Large intestine (tissue), 12 donors: ENCODE measurements at places on chromosomes 5 and 9. TPM values are rescaled to one million over a fixed set of nuclear protein-coding genes. Genes with fewer than 3 reads are reported as not detected.

CDC20B gene
- polyA plus RNA-seq = 0.15 TPM

SLC45A2 gene
- 0.12 TPM for polyA plus RNA-seq

TTC23L gene
- polyA plus RNA-seq = 1.1 TPM

- H3K36me3 ChIP-seq = no peaks in the 10 kb centered on the region
- H3K27me3 ChIP-seq = no peaks in the 10 kb centered on the region
- DNase-seq = no peak
- no peak overlapping the region for H3K4me3 ChIP-seq
Measured at GRCh38 chr9:88954066-88954465, 37.2 kb upstream of the S1PR3 start.

- no peak overlapping the region for H3K4me3 ChIP-seq
- peaks cover 6% of the 10 kb centered on the region for H3K27me3 ChIP-seq
- DNase-seq = no peak
- H3K36me3 ChIP-seq = no peaks in the 10 kb centered on the region
- H3K4me1 ChIP-seq = no peaks in the 10 kb centered on the region
Measured at GRCh38 chr9:136754626-136755301, 3.3 kb downstream of the LCN8 start.

- H3K4me1 ChIP-seq = no peaks in the 10 kb centered on the region
- no peak overlapping the region for H3K4me3 ChIP-seq
- no peaks in the 10 kb centered on the region for H3K27me3 ChIP-seq
- no peaks in the 10 kb centered on the region for H3K36me3 ChIP-seq
- DNase-seq = no peak
Measured at GRCh38 chr9:72704688-72705375, 183.4 kb downstream of the TMC1 start.

- no peak overlapping the region for H3K27ac ChIP-seq
- H3K4me3 ChIP-seq = no peak overlapping the region
- H3K4me1 ChIP-seq = no peaks in the 10 kb centered on the region
Measured at GRCh38 chr9:37840560-37841194, 40.1 kb downstream of the DCAF10 start.

DNA sequence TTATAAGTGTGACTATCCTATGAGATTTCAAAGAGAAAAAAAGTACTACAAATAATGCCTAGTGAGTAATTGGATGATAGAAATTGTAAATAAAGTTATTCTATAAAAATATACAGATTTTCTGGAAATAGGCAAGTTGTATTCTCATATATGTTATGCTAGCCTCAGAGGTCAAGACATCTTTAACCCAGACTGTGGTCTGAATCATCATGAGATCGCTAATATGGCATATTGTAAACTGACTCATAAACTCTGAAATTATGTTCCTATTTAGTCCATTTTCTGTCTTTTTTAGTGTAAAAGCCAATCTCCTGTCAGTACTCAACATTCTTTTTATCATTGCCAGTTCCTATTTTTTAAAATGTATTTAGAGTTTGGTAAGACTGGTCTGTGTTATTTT is 14.2 kb downstream of the LOX start:
- H3K4me1 ChIP-seq = no peaks in the 10 kb centered on the region
- DNase-seq = no peak
- no peaks in the 10 kb centered on the region for H3K27me3 ChIP-seq
- no peaks in the 10 kb centered on the region for H3K36me3 ChIP-seq
- H3K4me3 ChIP-seq = no peak overlapping the region

DNA sequence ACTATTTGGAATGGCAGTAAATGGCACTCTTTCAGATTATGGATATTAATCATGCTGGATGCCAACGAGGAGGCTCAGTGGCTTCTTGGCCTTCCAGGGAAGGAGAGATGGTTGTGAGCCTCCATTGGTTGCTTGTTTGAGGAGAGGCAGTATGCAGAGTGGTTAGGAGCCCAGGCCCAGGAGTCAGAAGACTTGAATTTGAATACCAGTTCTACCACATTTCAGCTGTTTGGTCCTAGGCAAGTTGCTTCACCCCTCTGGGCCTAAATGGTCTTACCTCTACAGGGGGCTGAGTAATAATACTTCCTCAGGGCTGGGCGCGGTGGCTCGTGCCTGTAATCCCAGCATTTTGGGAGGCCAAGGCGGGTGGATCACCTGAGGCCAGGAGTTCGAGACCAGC is 52.5 kb downstream of the COL27A1 start:
- peaks cover 56% of the 10 kb centered on the region for H3K36me3 ChIP-seq
- DNase-seq = no peak
- H3K27me3 ChIP-seq = no peaks in the 10 kb centered on the region
- no peak overlapping the region for H3K27ac ChIP-seq
- peaks cover 27% of the 10 kb centered on the region for H3K4me1 ChIP-seq
